ENCODE measurements at places on chromosomes 7 and 10. TPM values are rescaled to one million over a fixed set of nuclear protein-coding genes. Genes with fewer than 3 reads are reported as not detected.

Gene BHLHA15
- total RNA-seq: 3.5 TPM

Gene LMOD2
- total RNA-seq: not detected

Gene CALCR
- 0.19 TPM for total RNA-seq

Gene THSD7A
- total RNA-seq: not detected

Gene BTBD16
- total RNA-seq: not detected

Gene KIF20B
- total RNA-seq: 4.2 TPM

Gene SPDYE6
- total RNA-seq: not detected
